Dermis microvascular lymphatic vessel endothelial cell (primary cell): ENCODE measurements at places on chromosomes 5 and 9. TPM values are rescaled to one million over a fixed set of nuclear protein-coding genes. Genes with fewer than 3 reads are reported as not detected.

GRCh38 chr9:69834591-69835184, 14.1 kb downstream of the CFAP95 start:
- no peak for DNase-seq

DNA sequence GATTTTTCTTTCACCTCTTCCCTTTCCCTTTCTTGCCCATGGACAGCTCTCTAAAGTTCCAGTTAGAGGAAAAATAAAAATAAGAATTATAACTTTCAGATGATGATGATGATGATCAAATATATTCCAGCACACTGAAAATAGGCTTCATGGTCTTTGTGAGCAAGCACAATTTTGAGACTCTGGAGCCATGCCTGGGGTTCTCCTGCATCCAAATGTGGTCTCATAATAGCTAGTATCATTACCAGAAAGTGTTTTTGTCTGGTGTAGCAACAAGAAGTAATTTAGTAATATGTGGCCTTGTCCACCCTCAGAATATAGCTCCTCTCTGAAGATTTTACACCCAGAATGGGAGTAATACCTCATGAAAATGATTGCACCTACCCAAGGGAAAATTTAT, 150.4 kb downstream of the SNCAIP start:
- no peak for DNase-seq

DNA sequence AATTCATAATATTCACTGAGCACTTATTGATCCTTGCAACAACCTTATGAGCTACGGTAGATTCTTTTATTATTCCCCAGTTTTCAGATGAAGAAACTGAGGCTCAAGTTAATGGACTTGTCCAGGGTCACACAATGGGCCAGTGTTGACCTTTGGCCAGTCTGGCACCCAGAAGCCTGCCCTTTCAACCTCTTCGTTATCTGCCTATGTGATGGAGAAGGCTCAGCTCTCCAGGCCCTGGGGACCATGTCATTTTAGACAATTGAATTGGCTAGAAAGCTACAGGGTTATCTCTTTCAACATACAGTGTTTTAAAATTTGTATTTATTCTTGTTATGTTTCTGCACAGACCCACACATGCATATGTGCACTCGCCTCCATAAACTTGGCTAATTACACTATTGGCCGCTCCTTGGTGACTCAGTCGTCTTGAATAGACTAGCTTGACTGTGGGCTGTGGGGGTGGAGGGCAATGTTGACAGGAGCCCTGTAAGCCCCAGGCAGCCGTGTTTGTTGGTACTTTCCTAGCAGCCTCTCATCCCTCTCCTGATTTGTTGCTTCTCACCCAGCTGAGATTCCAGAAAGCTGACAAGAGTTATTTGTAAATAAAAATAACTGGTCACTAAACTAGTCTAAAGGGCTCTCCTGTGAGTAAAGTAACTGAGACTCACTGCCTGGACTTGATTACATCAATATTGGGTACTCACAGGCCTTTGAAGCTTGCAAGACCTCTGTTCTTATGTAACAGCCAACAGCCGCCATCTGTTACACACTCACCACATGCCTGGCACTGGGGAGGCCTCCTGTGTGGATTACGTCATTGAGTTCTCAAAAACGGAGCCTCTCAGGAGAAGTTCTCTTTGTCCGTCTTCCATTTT, 8.5 kb upstream of the ANGPTL2 start:
- DNase-seq = no peak

DNA sequence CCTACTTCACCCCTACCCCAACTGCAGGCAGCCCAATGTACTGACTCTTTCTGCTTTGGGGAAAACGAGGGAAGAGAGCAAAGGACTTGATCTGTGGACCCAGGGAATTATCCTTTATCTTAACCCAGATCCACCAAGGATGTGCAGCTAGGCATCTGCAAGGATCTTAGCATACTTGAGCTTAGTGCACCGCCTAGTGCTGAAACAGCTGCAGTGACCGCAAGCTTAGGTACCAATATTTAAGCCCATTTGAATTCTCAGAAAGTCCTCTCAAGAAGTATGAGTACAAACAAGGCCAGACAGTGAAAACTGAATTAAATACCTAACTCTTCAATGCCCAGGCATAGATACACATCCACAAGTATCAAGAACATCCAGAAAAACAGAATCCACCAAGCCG, 576.7 kb upstream of the ADAMTS16 start:
- no peak for DNase-seq

DNA sequence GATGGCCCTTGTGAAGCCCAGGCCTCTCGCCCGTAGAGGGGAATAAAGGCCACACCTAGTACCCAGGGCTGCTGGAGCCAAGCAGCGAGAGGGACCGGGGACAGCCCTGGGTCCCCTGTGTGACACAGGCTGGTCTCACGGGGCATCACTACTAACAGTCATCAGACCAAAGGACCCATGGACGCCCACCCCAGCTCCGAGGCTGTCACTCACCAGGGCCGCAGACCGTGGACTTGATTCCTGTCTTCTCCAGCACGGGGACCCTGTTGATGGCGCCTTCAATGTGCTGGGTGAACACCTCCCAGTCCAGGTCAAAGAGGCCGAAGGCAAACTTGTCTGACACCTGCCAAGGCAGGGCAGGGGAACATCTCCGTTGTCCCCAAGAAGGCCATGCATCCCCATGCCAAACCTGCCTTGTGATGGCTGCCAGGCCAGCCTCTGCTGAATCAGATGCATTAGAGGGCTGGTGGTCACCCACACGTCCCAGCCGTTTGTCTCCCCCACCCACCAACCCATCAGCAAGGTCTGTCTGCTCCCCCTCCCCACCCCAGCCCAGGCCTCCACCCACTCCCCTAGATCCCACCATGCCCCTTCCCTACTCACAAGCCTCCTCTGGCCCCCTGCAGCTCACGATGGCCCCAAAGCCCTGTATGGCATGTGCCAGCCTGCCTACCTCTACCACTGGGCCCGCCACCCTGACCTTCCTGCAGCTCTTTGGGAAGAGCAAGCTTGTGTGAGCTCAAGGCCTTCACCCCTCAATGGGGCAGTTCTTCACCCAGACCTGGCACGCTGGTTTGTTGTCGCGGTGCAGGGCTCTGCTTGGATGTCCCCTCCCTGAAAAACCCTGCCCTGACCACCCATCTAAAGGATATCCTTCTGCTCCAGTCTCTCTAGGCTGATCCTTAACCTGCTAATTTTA, 20.8 kb downstream of the SARDH start:
- DNase-seq = no peak

DNA sequence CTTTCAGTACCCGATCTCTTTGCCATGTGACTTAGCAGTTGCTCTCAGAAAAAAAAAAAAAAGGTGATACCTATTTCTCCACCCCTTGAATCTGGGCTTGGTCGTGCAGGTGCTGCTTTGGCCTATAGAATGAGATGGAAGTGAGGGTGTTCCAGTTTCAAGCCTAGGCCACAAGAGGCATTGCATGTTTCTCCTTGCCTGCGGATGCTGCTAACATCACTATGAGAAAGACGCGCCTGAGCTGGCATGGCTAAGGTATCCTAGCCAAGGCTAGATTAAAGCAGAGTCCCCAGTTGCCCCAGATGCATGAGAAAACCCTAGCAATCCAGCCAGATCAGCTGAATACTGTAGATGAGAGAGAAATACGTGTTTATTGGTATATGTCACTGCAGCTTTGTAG, 14.7 kb upstream of the CSF1R start:
- no peak for DNase-seq

DNA sequence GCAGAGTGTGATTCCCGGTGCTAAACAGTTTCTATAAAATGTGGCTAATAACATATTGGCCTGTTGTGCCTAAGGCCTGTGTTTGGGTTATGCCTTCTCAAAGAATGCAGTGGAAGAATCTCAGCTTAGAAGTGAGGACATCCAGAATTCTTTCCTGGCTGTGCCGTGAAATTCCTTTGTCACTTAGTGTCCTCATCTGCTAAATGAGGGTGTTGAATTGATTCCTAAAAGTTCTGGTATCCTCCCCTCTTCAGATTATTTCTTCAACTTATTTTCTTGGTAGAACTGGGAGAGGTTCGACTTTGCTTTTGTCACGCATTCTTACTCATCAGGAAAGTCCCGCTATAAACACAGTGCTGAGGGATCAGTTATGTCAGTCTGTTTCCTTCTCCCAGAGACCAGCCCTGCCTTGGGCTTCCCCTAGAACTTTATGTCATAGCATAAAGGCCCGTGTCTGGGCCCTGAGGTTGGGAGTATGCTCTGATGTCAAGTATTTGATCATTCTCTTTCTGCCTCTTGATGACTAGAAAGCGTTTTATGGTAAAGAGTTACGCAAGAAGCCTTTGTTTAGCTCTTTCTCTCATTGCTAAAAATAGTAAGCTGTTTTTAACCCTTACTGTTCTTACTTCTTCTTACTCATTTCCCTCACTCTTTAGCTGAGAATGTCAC, 29.5 kb downstream of the MTAP start:
- peak; percentile 97 for DNase-seq

GRCh38 chr9:5915438-5915837, 24.7 kb downstream of the MLANA start:
- no peak for DNase-seq

DNA sequence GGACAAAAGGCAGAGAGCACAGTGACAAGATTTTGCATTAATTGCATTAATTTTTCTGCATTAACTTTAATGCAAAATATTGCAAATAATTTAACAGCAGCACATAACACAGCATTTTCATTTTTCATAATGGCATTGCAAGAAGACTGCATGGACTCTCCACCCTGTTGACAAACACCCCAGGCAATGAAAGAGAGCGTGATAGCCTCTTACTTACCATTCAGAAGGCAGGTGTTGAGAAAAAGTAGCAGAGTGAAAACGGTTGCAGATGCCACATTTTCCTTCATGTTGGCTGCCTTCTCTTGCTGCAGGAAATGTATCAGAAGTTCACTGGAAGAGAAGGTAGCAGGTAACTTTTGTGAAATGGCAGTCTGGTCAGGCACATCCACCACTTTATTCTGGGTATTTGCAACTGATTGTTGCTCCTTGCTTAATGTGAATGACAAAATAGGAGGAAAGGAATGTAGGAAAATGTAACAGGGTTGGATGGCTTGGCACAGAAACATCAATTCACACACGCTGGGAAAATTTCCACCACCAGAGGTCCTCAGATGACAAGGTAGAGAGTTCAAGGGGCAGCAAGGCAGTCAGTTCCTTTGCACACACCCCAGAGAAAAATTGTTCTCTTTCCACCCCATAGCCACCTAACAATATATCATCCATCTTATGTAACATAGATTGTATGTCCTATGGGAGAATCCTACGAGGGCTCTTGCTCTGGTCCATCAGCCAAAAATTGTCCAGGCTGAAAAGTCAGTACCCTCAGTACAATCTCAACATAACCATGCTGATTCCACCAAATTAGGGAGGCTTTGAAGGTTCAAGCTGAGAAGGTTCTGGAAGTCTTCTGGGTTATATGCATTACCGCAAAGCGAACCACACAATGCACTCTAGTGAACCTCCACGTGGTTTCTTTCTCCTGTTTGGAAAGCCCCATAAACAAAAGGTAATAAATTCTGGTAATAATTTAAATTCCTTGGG, 41.9 kb upstream of the AGXT2 start:
- DNase-seq = peak; percentile 25

EIF4E1B gene
- total RNA-seq = under 0.01 TPM in 1 of 2 replicates, not detected in the other

GRCh38 chr9:121156263-121156731, 45.4 kb downstream of the RAB14 start:
- peak; percentile 7 for DNase-seq

NUDT12 gene
- 3.4 and 4.2 TPM in 2 replicates for total RNA-seq

DNA sequence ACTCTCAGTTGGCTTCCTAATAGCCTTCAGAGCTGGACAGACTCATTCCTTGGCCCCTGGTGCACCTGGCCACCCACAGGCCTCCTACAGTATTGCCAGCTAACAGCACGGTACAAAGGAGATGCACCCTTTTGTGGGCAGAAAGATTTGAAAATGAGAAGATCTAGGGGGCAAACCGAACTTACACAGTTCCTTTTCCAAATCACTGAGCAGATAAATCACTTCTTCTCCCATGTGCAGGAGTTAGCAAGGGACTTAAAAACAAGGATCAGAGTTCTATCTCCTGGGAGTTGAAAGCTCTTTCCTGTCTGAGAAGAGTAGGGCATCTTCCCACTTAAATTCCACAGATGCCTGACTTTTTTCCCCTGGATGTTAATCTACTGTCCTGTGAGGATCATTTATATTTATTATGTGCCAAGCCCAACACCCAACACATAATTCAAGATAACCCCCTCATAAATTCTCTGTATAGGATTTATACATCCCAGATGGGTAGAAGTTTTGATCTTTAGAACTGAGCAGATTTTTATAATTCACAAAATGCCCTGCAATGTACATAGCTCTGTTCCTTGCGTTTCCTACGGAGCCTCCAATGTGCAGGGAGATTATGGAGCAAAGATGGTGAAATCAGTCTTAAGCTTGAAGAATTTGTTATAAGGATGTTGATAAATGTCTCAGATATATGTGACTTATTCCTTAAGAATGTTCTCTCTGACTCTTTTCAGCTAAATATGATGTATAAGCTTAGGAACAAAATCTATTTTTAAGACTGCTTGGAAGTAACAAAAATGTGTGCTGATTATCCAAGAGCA, 207.2 kb upstream of the DAPK1 start:
- DNase-seq = no peak

DNA sequence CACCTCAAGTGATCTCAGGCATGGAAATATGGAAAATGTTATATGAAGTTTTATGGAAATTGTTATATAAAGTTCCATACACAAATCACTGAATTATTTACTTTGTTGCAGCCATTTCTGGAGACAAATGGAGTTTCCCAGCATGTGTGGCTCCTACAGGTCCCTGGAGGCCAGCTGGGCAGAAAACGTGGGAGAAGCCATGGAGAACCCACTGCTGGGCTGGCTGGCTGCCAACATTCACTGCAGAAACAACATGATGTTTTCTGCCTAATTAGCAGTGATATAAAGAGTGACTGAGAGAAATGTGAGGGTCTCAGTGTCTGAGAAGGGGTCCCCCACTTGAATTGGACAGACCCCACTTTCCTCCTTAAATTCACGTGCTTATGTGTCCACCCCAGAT, 208.8 kb upstream of the IRX2 start:
- no peak for DNase-seq

- no peak for DNase-seq
Observed at GRCh38 chr9:133463234-133463863, 3.6 kb downstream of the CACFD1 start.

PDE6A gene
- total RNA-seq = under 0.01 and 0.13 TPM in 2 replicates

DNA sequence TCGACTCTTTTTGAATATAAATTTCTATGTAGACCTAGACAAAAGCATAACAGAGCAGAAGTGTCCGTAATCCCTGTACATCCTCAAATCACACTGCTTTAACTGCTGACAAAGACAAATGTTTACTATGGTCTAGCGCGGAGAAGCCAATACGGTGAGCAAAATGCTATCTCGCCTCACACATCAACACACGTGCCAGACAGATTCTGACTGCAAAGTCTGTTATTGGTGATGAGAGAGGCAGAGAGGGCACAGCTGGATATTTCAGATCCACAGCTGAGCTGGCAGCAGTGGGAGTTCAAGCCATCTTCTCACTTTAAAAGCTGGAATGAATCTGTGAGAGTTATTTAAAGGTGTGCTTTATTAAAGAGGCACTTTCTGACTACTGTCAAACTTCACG, 124.3 kb downstream of the ARL15 start:
- no peak for DNase-seq

BSPRY gene
- not detected in 2 replicates for total RNA-seq

ERCC6L2 gene
- 32.1 and 41.7 TPM in 2 replicates for total RNA-seq

GRCh38 chr9:124137944-124138335, 119.8 kb upstream of the NEK6 start:
- DNase-seq = no peak
